Thoracic aorta endothelial cell (primary cell): ENCODE measurements at places on chromosomes 5 and 9. TPM values are rescaled to one million over a fixed set of nuclear protein-coding genes. Genes with fewer than 3 reads are reported as not detected.

FAXDC2 gene
- total RNA-seq = 3.6 and 4.1 TPM in 2 replicates

ANKRD31 gene
- total RNA-seq = under 0.01 and 0.07 TPM in 2 replicates

AGXT2 gene
- not detected in 2 replicates for total RNA-seq

MELK gene
- total RNA-seq = 53.9 and 73.0 TPM in 2 replicates

C5orf52 gene
- total RNA-seq = not detected in 2 replicates

CAVIN4 gene
- 1.9 and 2.9 TPM in 2 replicates for total RNA-seq

GRIN1 gene
- under 0.01 and 0.14 TPM in 2 replicates for total RNA-seq

SLC6A7 gene
- not detected in 2 replicates for total RNA-seq

FOXI1 gene
- not detected in 2 replicates for total RNA-seq

RNF183 gene
- not detected in 2 replicates for total RNA-seq
